ENCODE measurements at places on chromosomes 7 and 10.

DNA sequence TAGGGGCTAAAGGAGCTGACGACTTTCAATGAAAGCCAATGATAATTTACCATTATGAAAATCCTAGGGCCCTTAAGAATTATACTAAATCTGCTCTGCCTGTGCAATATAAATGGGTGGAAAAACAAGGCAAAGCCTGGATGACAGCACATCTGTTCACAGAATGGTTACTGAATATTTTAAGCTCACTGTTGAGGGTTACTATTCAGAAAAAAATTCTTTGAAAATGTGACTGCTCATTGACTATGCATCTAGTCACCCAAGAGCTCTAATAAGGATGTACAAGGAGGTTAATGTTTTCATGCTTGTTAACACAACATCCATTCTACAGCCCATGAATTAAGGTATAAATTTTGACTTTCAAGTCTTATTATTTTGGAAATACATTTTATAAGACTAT is 8.9 kb downstream of the DKK1 start:
- no peak for DNase-seq

- DNase-seq, result no peak
Measured at GRCh38 chr7:144513334-144513733, 109.8 kb upstream of the NOBOX start.

- DNase-seq, result peak; percentile 10
Measured at GRCh38 chr10:34078745-34079470, 736.2 kb downstream of the PARD3 start.

DNA sequence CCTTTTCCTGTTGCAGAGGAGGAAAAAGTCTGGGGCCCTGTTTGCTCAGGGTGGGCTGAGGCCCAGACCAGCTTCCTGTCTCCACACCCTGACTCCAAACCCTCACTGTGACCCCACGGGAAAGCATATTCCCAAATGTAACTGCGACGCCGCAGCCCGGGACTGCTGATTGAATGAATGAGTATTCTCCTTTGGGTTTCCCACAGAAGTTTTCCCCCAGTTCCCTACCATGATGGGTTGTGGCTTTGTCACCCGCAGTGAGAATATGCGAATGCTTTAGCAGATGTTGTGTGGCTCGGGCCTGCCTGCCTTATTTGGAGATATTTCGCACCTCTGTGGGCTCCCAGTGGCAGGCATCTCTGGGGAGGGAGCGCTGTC is 50.6 kb downstream of the MGMT start:
- no peak for DNase-seq

GRCh38 chr10:73906524-73907447 is 4.1 kb upstream of the PLAU start:
- peak; percentile 99 for DNase-seq

DNA sequence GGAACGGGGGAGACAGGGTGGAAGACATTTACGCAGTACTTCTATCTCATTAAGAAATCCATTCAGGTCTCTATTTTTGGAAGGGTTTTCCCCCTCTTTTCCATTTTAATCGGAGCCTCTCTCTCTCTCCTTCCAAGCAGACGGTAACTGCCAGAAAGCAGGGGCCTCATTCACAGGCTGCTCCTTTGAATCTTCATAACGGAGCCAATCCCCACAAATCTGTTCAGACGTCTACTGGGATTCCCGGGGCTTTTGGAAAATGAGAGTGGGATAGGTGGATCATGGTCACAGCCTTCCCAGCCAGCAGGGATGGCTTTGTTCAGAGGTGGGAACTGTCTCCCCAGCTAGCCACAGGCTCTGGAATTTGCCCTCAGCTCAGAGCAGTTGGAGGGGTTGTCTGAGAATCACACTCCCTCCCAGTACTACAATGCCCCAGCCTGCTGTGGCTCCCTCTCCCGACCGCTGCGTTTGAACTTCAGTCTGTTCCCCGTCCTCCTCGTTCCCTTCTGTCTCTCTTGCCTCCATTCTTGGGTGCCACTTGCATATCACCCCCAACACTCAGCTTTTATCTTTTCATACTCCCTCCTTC is 413.6 kb downstream of the PLXNA4 start:
- no peak for DNase-seq

- no peak for DNase-seq
Measured at GRCh38 chr10:120950051-120950561, 98.9 kb downstream of the WDR11 start.

DNA sequence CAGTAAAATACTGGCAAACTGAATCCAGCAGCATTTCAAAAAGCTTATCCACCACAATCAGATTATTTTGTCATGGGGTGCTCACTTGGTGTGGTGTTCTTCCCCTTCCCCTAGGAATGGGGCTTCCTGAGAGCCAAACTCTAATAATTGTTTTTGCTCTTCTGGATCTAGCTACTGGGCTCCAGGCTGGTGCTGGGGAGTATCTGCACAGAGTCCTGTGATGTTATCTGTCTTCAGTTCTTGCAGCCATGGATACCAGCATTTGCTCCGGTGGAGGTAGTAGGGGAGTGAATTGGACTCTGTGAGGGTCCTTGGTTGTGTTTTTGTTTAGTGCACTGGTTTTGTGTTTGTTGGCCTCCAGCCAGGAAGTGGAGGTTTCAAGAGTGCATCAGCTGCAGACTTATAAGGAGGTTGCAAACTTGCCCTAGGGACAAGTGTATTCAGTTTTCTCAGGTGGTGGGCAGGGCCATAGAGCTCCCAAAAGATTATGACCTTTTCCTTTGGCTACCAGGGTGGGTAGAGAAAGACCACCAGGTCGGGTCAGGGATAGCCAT is 308.5 kb upstream of the MAGI2 start:
- no peak for DNase-seq

DNA sequence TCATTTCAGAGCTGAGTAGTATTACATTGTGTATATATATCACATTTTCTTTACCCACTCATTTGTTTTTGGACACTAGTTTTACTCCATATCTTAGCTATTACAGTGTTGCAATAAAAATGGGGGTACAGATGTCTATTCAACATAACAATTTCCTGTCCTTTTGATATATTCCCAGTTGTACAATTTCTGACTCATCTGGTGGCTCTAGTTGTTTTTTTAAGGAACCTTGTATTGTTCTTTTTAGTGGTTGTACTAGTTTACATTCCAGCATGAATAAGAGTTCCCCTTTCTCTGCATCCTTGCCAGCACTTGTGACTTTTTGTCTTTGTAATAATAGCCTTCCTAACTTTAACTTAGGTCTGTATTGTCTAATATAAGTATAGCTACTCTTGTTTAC is 739.9 kb downstream of the XPNPEP1 start:
- no peak for DNase-seq

GRCh38 chr10:80187465-80188409 is 17.6 kb downstream of the ANXA11 start:
- no peak for DNase-seq

GRCh38 chr7:27191833-27192545 is 7.0 kb upstream of the HOXA11 start:
- no peak for DNase-seq

- DNase-seq, result no peak
Measured at GRCh38 chr7:158030071-158030470, 557.6 kb downstream of the PTPRN2 start.

GRCh38 chr7:150568714-150569113 is 1.5 kb downstream of the GIMAP4 start:
- DNase-seq, result no peak

DNA sequence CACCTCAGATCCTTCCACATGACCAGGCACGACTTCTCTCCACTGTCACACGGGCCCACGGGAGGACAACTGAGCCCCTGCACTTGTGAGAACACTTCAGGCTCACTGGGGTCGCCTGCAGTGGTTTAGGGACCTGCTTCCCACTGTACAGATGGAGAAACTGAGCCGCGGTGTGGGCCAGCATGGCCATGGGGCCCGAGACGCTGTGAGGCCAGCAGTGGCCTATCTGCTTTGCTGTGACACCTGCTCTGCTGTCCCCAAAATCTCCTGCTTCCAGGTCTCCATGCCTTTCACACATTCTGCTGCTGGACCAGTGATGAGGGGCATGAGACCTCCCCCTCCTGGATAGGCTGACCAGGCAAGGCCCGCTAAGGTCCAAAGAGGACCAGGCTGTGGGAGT is 75.8 kb upstream of the PAX2 start:
- no peak for DNase-seq

GRCh38 chr7:134856091-134856490 is 76.7 kb downstream of the CALD1 start:
- peak; percentile 26 for DNase-seq

DNA sequence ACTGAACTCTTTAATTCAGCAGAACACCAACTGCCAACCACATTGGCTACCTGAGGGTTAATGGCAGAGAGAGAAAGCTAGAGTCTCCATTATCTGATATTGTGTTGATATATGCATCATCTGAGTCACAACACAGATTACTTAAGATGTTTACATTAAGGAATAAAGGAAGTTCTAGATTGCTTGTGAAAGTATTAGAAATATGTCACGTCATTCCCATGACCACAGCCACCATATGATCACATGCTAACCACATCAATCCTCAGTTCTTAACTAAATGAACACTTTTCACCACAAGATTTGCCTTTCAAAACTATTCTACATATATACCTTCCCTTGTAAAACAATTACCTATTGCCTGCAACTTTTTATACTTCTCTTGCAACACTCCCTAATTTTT is 337.9 kb downstream of the FGFR2 start:
- DNase-seq, result no peak

DNA sequence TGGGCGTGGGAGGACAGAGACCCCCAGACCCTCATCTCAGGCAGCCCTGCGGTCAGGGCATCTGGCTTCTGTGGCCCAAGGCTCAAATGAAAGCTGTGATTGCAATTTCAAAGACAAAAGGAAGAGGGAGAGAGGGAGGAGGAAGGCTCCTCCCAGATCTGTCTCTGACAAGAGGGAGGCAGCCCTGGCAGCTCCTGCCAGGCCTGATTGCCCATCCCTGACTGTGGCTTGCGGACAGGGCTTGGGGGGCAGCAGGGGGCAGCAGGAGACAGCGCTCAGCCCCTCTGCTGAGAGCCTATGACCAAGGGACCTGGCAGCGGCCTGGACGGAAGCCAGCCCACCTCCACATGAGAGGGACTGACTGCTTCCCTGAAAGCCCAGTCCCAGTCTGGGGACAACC is 91.8 kb downstream of the PTPRN2 start:
- DNase-seq, result no peak

DNA sequence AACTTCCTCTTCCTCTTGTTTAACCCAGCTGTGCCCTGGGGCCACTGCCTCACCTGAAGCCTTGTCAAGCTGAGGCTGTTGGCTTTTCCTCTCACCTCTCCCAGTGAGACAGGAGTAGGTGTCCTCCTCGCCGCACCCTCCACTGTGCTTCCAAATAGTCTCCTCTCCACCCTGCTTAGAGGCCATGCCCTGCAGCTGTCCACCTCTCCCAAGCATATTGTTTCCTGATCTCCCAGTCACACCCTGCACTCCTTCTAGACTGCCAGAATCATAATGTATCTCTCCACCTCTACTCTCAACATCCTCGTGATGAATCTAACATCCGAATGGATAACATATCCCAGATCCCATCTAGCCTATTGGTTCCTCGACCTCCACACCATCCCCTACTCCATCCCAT is 196.3 kb upstream of the GHITM start:
- no peak for DNase-seq

- DNase-seq, result no peak
Measured at GRCh38 chr10:123017421-123018165, 8.8 kb downstream of the ACADSB start.

DNA sequence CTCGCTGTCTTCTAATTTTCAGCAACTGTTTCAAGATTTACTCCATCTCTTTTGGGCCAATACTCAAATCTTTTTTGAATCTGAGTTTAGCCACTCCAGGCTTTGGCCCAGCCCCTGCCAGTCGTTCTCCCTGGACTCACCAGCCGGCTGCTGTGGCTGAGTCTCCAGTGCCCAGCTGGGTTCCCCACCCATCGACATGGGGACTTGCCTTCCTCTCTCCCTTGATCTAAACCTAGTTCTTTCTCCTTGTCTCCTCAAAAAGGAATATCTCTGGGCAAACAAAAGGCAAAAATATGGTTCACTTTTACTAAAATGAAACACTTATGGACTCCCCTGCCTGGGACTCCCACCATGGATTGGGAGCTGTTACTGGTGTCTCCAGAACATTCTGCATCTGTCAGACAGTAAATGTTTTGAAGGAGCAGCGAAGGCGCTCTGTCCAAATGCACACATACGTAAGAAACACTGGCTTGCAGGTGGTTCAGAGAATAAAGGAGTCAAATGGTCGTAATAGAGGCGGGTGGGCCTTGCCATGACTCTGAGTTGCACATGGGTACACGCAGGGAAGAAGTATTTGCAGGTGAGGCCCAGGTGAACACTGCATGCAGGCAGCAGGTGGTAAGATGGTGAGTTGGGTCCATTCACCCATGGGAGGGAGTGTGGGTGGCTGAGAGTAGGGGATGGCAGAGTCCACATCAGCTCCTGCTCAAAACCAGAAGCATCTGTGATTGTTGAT is 35.5 kb upstream of the HABP2 start:
- DNase-seq, result no peak

DNA sequence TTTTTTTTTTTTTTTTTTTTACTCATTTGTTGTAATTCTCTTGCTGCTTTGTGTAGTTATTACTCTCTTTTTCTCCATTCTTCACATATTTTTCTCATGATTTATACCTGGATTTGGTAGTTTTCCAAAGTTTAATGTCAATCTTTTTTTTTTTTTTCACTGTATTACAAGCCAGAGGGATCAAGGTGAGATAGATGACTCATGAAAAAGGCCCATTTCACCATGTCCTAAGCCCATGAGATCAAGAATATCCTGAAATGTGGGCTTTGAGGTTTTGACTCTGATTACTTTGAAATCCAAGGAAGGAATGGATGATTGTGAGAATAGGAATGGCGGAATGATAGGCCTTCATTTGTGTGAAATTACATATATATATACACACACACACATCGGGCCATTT is 31.1 kb downstream of the TAX1BP1 start:
- no peak for DNase-seq

DNA sequence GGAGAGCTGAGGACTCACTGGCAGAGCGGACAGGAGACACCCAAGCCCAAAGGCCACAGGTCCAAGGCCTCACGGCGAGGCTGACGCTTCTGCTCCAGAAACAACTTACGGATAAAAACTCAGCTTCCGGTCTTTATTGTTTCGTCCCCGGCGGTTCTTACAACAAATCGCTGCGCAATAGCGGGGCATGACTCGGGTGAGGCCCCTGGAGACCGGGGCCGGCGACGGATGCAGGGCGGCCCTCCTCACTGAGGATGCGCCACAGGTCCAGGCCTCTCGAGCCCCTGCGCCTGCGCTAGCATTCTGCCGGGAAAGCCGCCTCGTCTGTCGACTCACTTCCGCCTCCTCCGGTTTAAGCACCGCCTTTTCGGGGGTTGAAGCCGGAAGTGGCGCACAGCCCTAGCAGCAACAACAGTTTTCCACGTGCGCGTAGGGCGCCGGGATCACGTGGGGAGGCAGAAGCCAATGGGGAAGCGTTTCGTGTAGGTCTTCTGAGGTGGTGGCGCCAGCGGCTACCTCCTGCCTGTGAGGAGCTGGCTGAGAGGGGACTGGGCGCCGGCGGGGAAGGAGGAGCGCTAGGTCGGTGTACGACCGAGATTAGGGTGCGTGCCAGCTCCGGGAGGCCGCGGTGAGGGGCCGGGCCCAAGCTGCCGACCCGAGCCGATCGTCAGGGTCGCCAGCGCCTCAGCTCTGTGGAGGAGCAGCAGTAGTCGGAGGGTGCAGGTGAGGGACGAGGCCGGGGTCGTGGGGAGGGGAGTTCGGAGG is at the start of the genes DNAJB9 and THAP5:
DNAJB9 (plus strand) TSS at position 494 of the 765 bp plus-strand sequence. CDS start 1,853 bp downstream, outside the sequence.
THAP5 (minus strand) TSS at position 326 of the 765 bp plus-strand sequence; CDS start at position 189, 137 bp downstream.
- peak; percentile 99 for DNase-seq

Measured in fibroblast of the conjunctiva (primary cell).